CD4-positive, alpha-beta T cell treated with Interleukin-6 for 4 hours (primary cell): ENCODE measurements at places on chromosomes 12 and 14.

DNA sequence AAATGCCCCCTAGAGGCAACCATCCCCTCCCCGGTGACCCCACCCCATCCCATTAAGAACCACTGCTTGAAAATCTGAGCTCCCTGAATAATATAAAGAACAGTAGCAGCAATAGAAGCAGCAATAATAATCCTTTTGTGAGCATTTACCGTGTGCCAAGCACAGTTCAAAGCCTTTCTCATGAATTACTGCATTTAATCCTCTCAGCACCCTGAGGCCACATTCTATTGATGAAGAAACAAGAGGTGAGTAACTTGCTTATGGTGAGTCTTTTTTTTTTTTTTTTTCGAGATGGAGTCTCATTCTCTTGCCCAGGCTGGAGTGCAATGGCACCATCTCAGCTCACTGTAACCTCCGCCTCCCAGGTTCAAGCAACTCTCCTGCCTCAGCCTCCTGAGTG is 65.0 kb downstream of the KCNK10 start:
- DNase-seq, result no peak

DNA sequence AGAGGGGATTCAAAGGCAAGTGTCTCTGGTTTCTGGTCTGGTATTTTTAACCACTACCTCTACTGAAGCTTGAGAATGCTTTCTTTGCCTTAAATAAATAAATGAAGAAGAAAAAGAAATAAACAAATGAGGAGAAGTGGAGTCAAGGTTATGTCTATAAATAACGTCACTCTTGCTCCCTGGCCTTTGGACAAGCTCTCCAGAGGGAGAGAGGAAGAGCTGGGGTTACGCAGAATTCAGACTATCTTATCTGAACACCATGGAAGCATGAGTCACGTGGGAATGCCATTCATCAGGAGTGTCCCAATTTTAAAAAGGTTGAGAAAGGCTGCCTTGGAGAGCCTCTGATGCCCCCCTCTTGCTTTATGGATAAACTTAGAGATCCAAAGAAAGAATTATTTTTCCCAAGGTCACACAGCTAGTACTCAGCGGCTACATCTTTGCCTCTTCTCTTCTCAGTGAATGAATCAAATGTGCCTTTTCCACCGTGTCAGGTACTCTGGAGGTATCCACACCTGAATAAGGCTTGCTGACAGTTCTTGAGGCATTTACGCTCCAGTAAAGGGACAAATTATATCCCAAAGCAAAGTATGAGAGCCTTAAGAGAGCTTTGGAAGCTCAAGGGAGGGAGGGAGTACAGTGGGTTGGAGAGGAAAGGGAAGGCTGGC is 12.9 kb upstream of the MSI1 start:
- no peak for DNase-seq

DNA sequence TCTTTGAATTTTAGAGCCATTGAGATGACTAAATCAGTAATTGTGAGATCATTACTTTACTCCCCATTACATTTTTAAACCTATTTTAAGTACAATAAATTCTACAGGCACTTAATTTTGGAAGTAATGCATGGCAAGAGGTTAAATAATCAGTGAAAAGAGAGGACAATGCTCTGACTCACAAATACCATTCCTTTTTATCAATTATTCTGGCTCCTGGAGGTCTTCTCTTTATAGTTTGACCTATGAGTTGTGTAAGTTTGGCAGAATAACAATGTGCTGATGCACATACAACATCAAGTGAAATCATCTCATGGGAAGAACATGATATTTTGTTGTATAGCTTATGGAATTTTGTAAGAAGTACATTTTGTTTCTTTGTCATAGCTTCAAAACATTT is 166.7 kb downstream of the TMTC3 start:
- no peak for DNase-seq

DNA sequence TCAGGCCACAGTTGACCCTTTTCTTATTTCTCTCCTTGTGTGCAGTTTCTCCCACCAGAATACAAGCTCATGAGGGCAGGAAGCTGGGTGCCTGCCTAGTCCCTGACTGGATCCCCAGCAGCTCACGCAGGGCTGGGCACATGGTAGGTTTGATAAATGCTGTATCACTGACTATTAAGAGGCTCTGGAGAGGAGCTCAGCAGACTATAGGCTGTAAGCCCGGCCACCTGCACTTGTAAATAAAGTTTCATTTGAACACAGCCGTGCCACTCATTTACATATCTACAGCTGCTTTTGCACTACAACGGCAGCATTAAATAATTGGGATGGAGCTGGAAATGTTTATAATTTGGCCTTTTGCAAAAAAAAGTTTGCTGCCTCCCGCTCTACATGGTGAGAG is 32.0 kb downstream of the CHGA start:
- DNase-seq, result no peak

- no peak for DNase-seq
Observed at GRCh38 chr14:91326514-91327249, 82.2 kb upstream of the GPR68 start.

DNA sequence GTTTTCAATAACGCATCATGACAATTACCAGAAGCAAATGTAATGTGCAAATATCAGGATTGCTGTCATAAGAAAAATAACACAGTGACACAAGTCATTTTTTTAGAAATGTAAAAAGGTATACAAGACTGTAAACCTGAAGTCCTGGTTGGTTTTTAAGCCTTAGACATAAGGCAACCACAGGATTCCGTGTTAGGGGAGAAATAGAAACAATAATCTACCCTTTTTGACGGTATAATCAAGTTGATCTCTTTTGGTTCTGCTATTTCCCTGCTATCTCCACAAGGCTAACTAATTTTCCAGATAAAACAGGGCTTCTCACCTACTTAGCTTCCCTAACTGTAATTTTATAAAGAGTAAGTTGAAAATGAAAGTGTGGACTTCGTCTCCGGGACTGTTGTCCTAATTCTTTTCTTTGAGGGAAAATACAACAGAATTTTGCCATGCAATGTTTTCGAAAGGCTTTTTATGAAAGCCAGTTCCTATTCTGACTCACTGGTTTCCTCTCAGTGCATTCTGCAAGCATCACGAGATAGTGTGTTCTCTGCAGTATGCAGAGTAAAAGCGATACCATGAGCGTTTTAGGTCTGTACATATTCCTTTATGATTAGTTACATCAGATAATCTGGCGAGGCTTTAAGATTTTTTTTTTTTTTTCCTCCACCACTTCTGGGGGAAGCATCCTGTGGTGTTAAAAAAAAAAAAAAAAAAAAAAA is 10.6 kb downstream of the MYO1H start:
- DNase-seq, result no peak

- DNase-seq, result no peak
Observed at GRCh38 chr12:24898606-24899005, 50.3 kb downstream of the BCAT1 start.

GRCh38 chr14:51730684-51731083 is 79.0 kb downstream of the FRMD6 start:
- no peak for DNase-seq

DNA sequence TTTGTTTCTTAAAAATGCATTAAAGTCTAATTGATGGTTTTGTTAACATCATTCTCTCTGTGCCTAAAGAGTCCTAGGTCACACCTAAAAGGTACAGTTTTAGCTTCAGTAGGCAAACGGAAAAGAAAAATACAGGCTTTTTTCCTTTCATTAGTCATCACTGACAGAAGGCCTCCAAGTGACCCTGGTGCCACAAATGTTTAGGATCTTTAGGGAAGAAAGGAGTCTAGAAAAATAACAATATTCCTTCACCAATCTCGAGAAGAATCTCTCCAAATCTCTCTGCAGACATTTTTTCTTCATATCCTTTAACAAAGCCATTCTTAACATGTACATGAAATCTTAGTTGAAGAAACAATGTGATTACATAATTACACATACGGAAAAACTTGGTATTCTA is 2.0 kb downstream of the DENND5B start:
- DNase-seq, result no peak

GRCh38 chr12:110531741-110532333 is 29.7 kb downstream of the RAD9B start:
- no peak for DNase-seq

DNA sequence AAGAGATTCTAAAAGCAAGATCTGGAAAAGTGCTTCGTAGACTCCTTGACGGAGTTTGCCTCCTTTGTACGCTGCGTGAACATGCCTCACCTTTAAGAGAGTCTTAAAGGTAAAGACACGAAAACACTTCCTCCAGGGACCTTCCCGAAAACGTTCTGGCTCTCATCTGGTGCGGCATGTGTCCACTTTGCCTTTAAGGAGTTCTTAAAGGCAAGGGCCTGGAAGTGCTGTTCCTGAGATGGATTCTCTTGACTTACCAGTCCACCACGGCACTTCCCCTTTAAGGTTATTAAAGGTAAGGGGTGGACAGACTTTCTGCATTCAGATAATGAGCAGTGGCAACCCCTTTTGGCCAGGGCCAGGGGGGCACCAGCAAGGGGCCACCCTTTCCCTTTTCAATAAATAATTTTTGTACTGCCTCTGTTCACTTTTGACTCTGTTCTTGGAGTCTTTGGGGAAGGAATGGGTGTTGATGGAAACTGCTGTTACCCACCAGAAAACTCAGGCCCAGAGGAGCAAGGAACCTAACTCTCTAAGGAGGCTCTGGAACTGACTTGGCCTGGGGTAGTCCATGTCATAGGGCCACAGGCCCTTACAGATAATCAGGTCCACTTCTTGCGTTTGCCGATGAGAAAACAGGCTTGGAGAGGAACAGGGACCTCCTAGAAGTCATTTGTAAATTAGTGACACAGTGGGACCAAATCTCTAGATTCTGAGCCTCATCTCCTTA is 4.4 kb downstream of the REM2 start:
- peak; percentile 53 for DNase-seq

- DNase-seq, result peak; percentile 76
Observed at GRCh38 chr14:103104654-103105452, 10.3 kb downstream of the EXOC3L4 start.

- DNase-seq, result no peak
Observed at GRCh38 chr14:57769863-57770523, 95.9 kb downstream of the SLC35F4 start.

- no peak for DNase-seq
Observed at GRCh38 chr14:99671235-99672224, 12.6 kb upstream of the CYP46A1 start.

DNA sequence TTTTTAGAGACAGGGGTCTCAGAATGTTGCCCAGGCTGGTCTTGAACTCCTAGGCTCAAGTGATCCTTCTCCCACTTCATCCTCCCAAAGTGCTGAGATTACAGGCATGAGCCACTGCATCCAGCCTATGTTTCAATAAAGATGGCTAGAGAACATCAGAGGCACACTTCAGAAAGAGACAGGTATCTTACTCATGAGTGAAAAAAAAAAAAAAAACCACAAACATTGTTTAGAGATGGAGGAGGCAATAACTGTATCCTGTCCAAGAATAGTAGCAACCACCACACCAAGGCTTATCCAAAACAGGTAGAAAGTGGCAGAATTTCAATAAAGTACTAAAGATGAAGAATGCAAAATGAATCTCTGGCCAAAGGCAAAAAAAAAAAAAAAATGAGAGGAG is 30.3 kb downstream of the EEA1 start:
- no peak for DNase-seq

DNA sequence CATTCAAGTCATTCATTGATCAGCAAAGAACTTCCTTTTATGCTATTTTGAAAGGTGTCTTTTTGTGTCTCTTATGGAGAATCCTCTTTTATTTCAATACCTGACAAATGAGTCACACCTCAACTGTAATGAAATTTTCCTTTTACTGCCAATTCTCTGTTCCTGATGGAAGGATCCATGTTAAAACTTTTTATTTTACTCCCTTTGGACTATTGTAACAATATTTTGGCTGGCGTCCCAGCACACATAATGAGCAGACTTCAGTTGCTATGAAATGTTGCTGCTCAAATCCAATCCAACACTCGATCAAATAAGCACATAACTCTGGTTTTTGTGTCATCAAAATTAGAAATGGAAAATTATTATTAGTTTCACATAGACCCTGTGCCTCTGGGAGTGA is 21.9 kb upstream of the SLC15A5 start:
- DNase-seq, result no peak

GRCh38 chr12:14775636-14775980 is 27.7 kb downstream of the WBP11 start:
- DNase-seq, result no peak

DNA sequence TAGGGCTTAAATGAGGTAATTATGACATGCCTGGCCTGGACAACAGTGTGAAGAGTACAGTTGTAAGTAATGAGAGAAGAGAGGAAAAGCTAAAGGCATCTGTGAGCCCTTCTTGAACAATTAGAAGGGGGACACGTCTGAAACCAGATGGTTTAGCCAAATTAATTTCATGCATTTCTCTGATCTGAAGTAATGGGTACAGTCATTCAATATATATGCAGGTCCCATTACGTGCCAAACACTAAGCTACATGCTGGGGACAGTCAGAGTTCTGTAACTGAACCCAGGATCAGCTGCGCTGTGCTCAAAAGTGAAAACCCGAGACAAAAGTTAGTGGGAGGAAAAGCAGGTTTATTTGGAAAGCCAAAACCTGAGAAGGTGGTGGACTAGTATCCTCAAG is 207.2 kb upstream of the TMTC1 start:
- no peak for DNase-seq

GRCh38 chr14:103724116-103724515 is 8.5 kb downstream of the ZFYVE21 start:
- DNase-seq, result no peak

GRCh38 chr12:13176256-13176655 is 20.3 kb upstream of the EMP1 start:
- no peak for DNase-seq

- DNase-seq, result no peak
Observed at GRCh38 chr12:106048676-106049075, 90.1 kb downstream of the NUAK1 start.

DNA sequence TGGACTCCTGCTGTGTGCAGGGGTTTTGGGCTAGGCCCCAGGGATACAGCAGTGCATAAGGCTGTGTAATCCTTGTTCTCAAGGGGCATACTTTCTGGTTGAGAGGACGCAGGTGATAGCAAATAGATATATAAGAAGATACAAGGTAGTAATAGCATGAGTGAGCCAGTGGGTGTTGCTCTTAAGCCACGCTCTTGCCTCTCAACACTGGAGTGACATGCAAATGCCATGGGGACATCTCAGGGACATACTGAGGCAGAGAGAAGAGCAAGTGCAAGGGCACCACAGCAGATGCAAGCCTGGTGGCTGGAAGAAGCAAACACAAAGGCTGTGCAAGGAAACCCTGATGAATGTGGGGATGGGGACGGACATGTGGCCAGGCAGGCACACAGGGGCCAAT is 223.3 kb downstream of the CHST11 start:
- DNase-seq, result peak; percentile 50

GRCh38 chr12:59484575-59484974 is 111.3 kb upstream of the SLC16A7 start:
- no peak for DNase-seq

- DNase-seq, result no peak
Observed at GRCh38 chr12:97162173-97162572, 255.1 kb downstream of the NEDD1 start.

DNA sequence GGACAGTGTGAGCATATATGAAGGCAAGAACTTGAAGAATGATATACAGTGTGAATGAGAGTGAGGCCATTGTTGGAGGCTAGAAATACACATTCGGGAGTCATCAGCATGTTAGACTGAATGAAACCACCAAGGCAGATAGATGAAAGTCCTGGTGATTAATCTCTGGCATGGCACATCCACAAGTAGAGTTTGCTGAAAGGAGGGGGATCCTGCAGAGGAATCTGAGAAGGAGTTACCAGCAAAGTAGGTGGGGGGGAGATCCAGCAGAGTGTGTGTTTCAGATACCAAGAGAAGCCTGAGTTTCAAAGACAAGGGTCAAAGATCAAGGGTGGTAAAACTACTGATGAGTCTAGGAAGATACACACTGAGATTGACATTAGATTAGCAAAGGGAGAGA is 426.7 kb upstream of the DCN start:
- no peak for DNase-seq

GRCh38 chr12:52126605-52127578 is 47.4 kb downstream of the SMIM41 start:
- DNase-seq, result no peak
